ENCODE measurements at places on chromosomes 6 and 20.

DNA sequence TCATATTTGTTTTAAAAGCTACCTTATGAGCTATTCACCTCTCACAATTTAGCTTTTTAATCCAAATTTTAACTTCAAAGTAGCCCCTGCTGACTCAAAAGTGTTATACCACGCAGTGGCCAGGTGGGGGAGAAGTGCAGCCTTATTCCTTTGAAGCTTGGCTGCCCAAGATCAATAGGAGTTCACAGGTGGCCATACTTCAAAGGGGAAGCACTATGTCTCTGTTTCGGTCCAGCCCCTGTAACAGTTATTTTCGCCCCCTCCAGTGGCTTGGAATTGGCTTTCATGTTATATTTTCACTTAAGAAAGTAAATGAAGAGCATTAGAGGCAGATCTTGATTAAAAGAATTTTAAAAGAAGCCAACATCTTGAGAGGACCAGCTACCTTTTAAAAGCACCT, 608.4 kb downstream of the EPHA7 start:
- peak; percentile 53 for DNase-seq

DNA sequence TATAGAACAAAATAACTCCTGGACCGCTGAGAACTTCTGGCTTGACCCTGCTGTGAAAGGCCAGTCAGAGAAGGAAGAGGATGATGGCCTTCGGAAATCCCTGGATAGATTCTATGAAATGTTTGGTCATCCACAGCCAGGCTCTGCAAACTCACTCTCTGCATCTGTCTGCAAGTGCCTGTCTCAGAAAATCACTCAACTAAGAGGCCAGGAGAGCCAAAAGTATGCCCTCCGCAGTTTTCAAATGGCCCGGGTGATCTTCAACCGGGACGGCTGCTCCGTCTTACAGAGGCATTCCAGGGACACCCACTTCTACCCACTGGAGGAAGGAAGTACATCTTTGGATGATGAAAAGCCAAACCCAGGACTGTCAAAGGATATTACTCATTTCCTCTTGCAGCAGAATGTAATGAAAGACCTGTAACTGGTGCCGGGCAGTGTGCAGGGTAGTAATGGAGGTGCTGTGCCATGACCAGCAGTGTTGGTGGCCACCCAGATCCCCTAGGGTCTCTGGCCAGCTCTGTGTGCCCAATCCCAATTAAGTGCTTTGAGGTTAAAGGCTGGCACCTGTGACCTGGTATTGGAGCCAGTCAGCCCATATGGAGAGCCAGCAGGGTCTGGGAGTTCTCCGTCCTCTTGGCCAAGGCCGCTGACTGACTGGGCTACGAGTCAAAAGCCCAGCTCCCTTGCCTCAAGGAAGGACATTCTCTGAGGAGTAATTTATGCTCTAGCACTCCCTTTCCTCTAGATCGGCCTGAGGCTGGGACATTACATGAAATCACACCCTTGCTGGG, 87.1 kb downstream of the TRMT6 start:
- DNase-seq = no peak

DNA sequence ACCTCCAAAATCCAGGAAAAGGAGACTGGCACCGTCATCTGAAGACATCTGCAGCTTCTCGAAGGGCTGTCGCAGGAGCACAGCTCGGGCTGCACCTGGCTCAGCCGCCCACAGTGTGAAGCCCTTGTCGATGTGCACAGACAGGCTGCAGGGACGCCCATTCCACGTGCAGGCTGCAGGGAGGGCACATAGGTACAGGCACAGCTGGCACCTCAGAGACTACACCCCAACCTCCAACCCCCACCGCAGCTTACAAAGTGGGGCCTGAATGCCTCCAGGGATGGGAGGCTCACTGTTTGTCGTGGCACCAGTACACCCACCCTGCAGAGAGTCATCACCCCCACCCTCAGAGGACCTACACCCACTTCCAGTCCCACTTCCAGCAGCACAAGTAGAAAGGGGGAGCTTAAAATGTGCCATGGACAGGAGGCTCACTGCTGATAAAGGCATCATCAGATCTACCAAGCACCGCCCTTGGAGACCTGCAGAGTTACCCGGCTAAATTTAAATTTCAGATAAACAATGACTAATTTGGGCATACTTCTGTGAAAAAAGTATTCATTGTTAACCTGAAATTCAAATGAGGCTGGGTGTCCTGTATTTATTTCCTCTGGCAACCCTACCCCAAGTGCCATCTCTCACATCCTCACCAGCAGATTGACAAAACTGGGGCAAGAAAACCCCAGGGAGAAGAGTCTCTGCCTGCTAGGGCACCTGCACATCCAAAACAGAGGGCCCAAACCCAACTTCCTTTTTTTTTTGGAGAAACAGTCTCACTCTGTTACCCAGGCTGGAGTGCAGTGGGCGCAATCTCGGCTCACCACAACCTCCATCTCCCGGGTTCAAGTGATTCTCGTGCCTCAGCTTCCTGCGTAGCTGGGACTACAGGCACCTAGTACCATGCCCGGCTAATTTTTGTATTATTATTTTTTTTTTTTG, 7.7 kb upstream of the CDK5RAP1 start:
- DNase-seq = no peak

GRCh38 chr6:125754566-125754965, 5.1 kb downstream of the HEY2 start:
- no peak for DNase-seq

- no peak for DNase-seq
These were observed 115.5 kb downstream of the REV3L start for GRCh38 chr6:111367393-111368088.

GRCh38 chr6:16578695-16579285, 182.5 kb downstream of the ATXN1 start:
- no peak for DNase-seq

- DNase-seq = peak; percentile 92
These were observed 87.8 kb downstream of the CDH26 start for GRCh38 chr20:60046011-60046413.

GRCh38 chr20:54914995-54915394, 439.6 kb downstream of the DOK5 start:
- DNase-seq = no peak

- no peak for DNase-seq
These were observed 30.9 kb downstream of the ZFP64 start for GRCh38 chr20:52160621-52161204.

DNA sequence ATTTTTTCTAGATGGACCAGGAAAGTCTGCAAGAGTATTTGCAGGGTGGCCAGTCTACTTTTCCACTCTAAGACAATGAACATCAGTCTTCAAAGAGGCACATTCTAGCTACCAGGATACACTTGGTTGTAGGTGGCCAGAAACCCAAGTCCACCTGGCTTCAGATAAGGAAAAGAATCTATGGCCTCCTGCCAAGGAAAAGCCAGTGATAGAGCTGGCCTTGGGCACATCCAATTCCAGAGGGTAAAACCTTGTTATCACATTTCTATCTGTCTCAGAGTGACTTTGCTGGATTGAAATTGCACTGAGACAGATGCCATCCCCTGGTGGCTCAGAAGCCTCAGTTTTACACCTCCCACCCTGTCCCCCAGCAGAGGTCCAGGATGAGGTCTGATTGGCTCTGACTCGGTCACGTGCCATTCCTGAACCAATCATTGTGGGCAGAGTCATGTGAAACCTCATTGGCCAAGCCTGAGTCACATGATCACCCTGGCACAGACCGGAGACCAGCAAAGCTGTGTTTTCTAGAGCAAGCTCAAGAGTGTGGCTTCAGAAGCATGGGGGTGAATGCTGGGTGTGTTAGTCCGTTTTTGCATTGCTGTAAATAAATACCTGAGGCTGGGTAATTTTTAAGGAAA, 497.4 kb upstream of the SULF2 start:
- DNase-seq = no peak

DNA sequence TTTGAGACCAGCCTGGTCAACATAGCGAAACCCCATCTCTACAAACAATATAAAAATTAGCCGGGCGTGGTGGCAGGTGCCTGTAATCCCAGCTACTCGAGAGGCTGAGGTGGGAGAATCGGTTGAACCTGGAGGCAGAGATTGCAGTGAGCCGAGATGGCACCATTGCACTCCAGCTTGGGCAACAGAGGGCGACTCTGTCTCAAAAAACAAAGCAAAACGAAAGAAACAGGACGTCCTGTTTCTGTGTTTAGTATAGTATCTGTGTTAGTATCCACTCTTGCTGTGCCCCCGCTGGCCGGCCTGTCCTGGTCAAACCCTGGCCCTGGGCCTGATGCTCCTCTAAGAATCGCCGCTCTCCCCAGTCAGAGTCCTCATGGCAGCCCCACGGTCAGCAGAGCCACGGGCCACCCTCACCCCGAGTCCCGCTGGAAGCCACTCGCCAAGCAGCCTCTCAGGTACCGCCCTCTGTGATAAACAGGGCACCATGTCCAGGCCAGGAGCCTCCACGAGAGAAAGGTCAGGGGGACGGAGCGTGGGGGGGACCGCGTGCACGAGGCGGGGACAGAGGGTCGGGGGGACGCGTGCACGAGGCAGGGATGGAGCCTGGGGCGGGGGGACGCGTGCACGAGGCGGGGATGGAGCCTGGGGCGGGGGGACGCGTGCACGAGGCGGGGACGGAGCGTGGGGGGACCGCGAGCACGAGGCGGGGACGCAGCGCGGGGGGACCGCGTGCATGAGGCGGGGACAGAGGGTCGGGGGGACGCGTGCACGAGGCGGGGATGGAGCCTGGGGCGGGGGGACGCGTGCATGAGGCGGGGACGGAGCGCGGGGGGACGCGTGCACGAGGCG, 384.5 kb downstream of the SMOC2 start:
- DNase-seq = no peak

DNA sequence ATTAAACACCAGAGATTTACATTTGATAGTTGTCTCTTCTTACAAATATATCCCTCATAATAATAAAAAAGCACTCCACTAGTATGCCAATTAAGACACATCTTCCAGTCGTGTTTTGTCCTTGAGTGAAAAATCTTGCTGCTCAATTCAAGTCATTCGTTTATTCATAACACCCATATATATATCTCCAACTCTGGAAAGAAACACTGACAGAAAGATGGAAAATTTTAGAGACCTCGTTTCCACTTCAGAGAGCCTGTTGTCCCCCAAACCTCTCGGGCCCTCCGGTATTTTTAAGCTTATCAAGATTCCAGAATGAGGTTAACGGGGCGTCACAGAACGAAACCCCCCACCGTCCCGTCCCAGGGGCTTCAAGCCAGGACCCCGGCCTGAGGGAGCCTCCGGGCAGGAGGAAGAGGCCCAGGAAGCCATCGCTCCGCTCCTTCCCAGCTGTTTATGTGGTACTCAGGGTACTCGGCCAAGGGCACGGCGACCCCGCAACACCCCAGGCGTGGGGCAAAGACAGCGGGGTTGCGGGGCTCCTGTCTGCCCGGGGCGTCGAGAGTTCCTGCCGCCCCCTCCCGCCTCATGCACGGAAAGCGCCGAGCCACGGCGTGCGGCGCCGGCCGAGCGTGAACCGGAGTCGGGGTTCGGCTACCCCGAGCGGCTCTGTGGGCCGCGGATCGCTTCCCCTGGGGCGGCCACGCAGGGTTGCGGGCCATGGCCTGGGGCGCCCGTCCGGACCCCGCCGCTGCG, 623 bp upstream of the SNX9 start:
- DNase-seq = no peak

DNA sequence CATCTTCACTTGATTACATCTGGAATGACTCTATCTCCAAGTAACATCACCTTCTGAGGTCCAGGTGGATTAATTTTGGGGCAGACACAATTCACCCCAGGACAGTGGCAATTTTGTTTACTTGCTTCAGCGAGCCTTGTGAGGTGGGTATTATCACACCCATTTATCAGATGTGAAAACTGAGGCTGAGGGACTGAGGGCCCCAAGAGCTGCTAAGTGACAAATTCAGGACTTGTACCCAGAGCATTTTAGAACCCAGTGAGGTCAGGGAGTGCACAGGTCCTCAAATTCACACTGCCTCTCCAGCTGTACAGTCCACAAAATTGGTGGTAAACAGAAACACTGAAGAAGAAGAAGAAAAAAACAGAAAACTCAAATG, 125.2 kb upstream of the PMEPA1 start:
- DNase-seq = no peak

DNA sequence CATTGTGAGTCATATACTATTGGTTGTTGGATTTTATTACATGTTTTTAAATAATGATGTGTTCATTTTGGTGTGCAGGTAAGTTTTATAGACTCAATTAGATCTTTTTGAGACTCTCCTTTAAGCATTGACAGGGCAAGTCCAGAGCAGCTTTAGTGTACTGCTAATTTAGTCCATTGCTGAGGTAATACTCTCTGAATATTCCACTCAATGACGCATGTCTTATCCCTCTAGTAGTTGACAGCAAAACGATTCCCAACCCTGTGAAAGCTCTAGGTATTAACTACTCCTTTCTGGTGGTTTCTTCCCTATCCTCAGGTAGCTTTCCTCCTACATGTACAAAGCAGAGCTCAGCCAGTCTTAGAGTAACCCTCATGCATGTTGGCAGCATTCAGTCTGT, 373.5 kb upstream of the MAP3K7 start:
- no peak for DNase-seq

DNA sequence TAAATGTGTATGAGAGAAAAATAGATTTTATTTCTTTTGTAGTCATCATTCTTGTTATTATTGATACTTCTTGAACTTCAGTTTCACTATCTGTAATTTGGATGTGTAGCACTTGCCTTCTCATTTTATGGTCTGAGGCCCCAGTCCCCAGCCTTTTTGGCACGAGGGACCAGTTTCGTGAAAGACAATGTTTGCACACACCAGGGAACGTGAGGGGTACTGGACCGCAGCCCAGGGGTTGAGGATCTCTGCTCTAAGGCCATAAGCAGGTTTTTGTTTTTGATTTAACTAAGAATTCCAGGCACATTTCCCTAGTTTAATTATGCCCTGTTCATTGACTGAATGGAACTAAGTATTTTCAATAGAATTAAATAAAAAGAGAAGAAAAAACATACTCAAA, 261.5 kb downstream of the BMP2 start:
- DNase-seq = no peak

- DNase-seq = peak; percentile 33
These were observed 9.4 kb upstream of the TMEM14A start for GRCh38 chr6:52661551-52661950.

DNA sequence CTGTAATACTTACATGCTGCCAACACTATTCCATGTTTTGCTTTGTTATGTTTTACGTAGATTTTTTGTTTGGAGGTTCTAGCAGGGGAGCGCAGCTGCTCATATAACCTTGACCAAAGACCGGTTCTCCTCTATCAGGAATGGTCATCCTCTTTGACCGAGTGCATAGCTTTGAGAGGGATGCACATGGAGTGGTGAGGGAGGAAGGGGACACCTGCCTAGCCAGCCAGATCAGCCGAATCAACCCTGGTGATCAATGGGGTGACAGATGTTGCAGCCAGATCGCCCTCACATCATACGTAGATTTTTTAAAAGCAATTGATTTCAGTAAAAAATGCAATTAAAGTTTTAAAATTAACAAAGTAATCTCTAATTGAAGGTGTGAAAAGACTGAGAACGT, 6.3 kb downstream of the DSTN start:
- no peak for DNase-seq
